A549 treated with Mapracorat at 1 μM for 4 hours (cell line): ENCODE measurements at places on chromosomes 1 and 21. TPM values are rescaled to one million over a fixed set of nuclear protein-coding genes. Genes with fewer than 3 reads are reported as not detected.

Gene VASH2
- 1.7 to 3.5 TPM (median 2.9 TPM) in 5 replicates for total RNA-seq

Gene THEM5
- not detected in 5 replicates for total RNA-seq

Gene MR1
- total RNA-seq = 6.3 to 8.7 TPM (median 7.1 TPM) in 5 replicates

Gene SLC35A3
- total RNA-seq = 8.5 to 10.0 TPM (median 8.8 TPM) in 5 replicates

Gene DIO1
- total RNA-seq = not detected in 5 replicates

Gene TRIM46
- total RNA-seq = 1.8 to 3.3 TPM (median 2.4 TPM) in 5 replicates

Gene CD34
- 0.05 to 0.06 TPM in 2 of 5 replicates, not detected in the others for total RNA-seq

Gene CELA2B
- total RNA-seq = not detected in 5 replicates

Gene FCRLB
- total RNA-seq = 1.3 to 2.1 TPM (median 1.6 TPM) in 5 replicates

Gene TCHHL1
- total RNA-seq = not detected in 5 replicates

Gene KLF17
- 0.41 to 0.61 TPM (median 0.48 TPM) in 5 replicates for total RNA-seq
